ENCODE measurements at places on chromosomes 7 and 10. TPM values are rescaled to one million over a fixed set of nuclear protein-coding genes. Genes with fewer than 3 reads are reported as not detected.

The CEP55 gene
- 87.9 TPM for total RNA-seq

The CYP26C1 gene
- total RNA-seq = not detected

The SLC13A1 gene
- not detected for total RNA-seq

The CALCR gene
- not detected for total RNA-seq

The ANXA8 gene
- 0.54 TPM for total RNA-seq

The SPDYE18 gene
- total RNA-seq = not detected

The ERVW-1 gene
- 0.02 TPM for total RNA-seq

The TRPV5 gene
- total RNA-seq = not detected

The FAM25C gene
- total RNA-seq = not detected

The BAMBI gene
- total RNA-seq = 23.7 TPM

All from M059J (cell line).